Stimulated activated CD4-positive, alpha-beta T cell treated with anti-CD3 and anti-CD28 coated beads, Interleukin-15, amount 100 ng/mL, for 1 hour (primary cell): ENCODE measurements at places on chromosomes 6 and 20.

- DNase-seq: no peak
These were observed 84.3 kb downstream of the SHLD1 start for GRCh38 chr20:5834436-5835005.

DNA sequence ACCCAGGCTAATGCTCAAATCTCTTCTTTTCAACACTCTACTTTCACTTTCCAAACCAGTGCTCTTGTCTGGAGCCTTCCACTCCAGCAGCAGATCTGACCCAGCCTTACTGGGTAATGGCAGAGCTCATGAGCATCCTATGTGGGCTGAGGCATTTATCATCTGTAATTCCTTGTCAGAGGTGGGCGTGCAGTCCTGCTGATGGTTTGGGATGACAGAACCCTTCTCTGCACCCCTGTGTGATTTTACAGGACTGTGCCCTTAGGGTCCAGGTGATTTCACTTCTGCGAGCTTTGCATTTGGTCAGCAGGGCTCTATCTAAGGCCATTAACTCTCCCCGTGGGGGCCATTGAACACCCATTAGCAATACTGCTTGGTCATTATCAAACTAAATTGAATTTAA lies 55.4 kb downstream of the LAMA4 start:
- DNase-seq: no peak

- no peak for DNase-seq
These were observed 9.6 kb upstream of the C6orf132 start for GRCh38 chr6:42152024-42152423.

GRCh38 chr6:158020272-158020711 lies 38.6 kb downstream of the SYNJ2 start:
- no peak for DNase-seq
